ENCODE measurements at places on chromosomes 16 and 17.
A peak's percentile ranks its signal among the peaks of the same experiment; 100 is the strongest.

DNA sequence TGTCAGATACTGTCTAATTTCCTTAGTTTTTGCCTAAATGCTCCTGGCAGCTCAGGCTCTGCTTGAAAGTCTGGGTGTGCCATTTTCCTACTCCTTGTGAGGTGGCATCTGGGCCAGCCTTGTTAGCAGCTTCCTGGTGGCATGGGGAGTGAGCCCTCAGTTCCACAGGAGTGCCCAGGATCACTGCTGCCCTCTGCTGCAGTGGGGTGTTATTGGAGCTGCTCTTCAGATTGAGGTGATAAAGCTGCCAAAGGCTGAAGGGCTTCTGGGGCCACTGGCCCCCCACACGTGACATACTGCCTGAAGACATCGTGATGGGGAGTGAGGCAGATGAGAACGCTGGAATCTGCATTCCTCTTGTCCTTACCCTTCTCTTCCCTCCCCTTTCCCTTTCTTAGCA, 27.4 kb downstream of the CEP95 start:
- peak; percentile 8 for DNase-seq

DNA sequence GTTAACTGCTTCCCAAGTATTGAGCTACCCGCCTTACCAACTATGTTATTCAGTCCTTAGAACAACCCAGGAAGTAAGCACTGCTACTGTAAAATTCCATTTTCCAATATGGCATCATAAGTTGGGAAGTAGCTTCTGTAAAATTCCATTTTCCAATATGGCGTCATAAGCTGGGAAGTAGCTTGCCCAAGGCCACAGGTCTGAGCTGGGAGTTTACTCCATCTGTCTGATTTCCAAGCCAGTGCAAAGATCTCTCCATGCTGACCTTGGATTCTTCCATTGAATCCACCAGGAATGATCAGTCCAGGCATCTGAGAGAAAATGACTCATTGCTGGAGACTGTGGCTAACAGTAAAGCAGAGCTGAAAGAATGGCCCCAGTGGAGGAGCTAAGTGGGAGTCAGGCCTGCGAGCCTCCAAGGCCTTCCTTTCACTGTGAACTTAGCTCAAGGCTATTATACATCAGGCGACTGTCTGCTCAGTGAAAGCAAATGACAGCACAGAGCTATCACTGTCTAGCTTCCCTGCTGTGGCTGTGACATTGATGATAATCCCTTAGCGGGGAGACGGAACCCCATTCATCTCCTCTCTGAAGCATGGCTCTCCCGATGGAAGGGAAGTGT, 430.4 kb downstream of the HAPSTR1 start:
- DNase-seq, result no peak

GRCh38 chr17:55038291-55038690, 69.7 kb downstream of the STXBP4 start:
- no peak for DNase-seq

GRCh38 chr17:42518755-42519545, 17.1 kb upstream of the NAGLU start:
- no peak for DNase-seq

- DNase-seq, result no peak
These were observed 11.6 kb upstream of the CMIP start for GRCh38 chr16:81432937-81433557.

- no peak for DNase-seq
These were observed 2.6 kb downstream of the SPEM3 start for GRCh38 chr17:7431231-7431630.

DNA sequence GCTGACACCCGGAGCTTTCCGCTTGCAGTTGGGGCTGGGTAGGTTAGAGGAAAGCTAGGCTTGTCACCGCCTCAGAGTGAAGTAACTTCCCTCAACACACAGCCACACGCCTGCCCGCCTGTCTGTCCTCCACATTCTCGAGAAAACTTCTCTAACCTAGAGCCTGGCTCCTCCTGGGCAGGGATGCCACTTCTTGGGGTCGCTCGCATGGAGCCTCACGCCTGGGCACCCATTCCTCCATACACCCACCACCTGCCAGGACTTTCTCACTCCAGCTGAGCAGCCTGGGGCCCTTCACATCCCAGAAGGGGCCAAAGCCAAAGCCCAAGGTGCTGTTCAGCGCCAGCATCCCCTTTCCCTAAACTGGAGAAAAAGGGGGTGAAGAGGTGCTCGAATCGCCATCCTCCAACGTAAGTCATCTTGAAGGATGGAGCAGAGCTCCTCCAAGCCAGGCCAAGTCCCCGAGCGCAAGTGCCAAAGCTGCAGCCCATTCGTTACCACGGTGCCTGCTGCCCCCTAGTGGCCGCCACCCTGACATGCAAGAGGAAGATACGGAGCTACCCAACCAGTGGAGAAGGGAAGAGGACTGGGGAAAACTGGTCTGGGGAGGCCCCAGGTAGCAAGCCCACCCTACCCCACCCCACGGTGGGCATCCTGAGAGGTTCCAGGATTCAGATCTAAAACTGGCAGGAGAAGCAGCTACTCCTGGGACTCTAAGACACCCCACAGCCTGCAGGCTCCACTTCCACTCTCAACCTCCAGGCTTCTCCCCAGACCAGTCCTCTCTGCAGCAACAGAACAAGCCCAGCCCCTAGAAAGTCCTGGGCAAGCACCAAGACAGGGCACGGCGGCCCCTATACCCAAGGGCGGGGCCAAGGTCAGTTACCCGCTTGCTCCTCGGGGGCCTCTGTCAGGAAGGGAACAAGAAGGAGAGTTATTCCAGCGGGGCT, 63.1 kb downstream of the MYO18A start:
- peak; percentile 84 for DNase-seq

DNA sequence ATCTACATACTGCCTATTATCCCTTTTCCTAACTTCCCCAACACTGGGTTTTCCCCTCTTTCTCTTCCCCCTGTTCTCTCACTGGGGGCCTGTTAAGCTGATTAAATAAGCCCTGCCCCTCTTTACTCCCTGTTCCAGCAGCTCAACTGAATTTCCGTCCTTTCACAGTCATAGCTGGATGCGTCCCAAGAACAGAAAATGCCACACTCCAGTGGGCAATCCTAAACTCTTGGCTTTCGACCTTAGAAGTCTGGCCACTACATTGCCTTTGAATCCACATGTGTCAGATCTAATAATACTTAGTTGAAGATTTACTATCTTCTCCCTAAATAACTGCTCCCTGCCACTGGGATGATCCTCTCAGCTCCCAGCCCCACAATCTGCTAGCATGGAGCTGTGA, 34.5 kb downstream of the KCNJ16 start:
- no peak for DNase-seq

GRCh38 chr16:1309888-1310831, 724 bp downstream of the UBE2I start:
- peak; percentile 79 for DNase-seq

DNA sequence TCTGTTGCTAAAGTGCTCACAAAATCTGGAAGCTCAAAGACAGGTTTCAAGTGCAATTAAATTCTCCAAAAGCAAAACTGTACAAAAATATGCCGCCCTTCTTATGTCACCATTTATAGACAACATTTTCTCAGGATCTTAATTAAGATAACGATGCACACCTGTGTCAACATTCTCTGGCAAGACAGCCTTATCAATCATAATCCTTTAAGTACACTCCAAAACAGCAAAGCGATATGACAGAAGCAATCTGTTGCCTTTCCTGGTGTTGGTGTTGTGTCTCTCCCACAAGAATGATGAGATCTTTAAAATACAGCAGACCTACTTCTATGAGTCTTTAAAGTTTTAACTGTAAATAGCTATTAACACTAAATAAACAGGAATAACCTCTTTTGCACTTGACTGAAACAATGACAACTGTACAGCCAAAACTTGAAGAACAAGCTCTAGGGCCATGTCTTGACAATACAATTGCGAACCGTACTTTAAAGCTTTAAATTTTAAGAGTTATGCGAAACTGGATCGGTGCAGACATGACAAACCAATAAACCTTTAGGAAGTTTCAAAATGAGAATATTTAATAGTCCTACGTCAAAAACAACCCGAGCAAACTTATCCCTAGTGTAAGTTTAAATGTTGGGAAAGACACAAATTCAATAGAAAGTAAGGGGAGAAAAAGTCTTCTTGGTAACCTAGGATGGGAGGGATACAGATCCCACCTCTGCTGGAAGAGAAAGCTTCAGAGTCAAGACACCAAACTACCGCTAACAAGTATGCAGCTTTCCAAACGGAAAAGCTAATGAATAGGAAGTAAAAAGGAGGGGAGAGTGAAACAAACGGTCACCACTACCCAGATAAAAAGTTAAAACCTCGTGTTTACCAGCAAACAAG, 3.3 kb upstream of the IRX5 start:
- no peak for DNase-seq

DNA sequence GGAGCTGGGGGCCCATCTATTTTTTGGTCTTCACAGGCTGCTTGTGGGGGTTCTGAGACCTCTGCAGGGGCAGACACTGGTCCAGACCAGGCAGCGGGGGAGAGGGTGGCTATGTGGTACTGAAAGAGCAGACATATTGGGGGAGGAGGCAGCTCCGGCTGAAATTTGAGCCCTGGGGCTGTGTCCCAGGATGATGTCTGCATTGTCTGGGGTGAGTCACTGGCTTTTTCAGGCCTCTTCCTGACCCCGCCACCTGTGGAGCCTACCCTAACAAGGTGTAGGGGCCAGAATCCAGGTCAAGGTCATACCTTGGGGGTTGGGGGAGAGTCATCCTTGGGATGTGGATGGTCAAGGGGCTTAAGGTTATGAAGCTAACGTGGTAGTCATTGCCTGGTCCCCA, 2.4 kb downstream of the CORO6 start:
- DNase-seq, result no peak

DNA sequence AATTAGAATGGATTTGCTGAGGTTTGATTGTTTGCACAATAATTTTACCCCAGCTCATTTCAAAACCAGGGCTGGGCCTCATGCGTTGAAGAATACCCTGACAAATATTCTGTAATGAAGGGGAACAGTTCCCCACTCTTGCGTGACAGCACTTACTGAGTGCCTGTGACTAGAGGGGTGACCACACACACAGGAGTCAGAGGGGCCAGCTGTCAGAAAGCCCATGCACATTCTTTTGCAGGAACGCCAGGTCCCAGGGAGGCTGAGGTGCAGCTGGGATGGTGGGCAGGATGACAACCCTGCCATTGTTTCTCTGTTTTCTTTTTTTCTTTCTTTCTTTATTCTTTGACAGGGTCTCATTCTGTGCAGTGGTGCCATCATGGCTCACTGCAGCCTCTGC, 44.6 kb downstream of the SMPD3 start:
- no peak for DNase-seq

GRCh38 chr16:56886826-56887225, 21.8 kb downstream of the SLC12A3 start:
- DNase-seq, result no peak

- DNase-seq, result peak; percentile 54
These were observed 5.2 kb downstream of the USP7 start for GRCh38 chr16:8958344-8959167.

GRCh38 chr16:74771656-74772315, 2.8 kb downstream of the FA2H start:
- peak; percentile 64 for DNase-seq

Data from inflammatory macrophage (primary cell).